AG08395 (cell line): ENCODE measurements at places on chromosomes 6 and 20.

DNA sequence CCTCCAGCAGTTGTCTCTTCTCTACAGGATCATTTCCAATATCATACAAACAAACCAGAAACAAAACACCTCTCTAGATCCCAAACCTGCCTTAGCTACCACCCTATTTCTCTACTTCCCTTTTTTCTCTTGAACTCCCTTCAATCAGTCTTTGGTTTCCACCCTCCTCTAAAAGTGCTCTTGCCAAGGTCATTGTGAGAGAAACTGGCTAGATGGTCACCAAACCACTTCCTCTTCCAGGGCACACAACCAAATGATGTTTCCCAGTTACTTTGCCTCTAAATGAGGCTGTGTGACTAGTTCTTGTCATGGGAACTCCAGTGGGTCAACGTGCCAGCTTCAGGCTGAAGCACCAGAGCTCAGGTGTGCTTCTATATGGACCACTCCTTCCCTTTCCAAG, 85.8 kb upstream of the ARMC2 start:
- DNase-seq = no peak

DNA sequence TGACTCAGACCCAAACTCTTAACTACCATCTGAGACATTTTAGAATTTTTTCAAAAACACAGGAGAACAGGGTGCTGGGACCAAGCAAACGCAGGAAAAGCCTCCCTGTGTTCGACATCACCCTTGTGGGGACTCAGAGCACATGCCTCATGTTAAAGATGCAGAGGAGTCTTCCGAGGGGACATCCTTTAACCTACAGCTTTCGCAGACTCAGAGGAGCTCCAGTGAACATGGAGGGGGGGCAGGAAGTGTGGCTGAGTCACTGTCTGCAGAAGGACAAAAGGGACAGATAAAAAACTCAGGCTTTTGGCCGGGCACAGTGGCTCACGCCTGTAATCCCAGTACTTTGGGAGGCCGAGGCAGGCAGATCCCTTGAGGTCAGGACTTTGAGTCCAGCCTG, 15.1 kb downstream of the BMP7 start:
- no peak for DNase-seq

DNA sequence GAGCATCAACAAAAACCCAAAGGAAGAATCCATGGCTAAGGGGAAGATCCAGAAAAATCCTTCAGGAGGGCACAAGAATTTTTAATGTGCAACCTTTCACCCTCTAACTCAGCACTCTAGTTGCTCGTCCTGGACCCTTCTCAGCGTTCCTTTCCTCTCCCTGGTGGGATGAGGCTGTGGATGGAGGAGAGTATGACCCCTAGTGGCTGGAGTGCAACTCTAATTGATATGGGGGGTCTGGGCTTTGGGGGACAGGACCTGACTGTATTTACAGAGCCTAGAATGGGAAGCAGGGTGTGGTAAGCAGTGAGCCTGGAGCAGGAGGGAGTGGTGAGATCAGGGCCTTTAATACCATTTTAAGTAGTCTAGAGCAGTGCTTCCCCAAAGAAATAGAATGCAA, 83.9 kb upstream of the CEP85L start:
- DNase-seq = no peak

DNA sequence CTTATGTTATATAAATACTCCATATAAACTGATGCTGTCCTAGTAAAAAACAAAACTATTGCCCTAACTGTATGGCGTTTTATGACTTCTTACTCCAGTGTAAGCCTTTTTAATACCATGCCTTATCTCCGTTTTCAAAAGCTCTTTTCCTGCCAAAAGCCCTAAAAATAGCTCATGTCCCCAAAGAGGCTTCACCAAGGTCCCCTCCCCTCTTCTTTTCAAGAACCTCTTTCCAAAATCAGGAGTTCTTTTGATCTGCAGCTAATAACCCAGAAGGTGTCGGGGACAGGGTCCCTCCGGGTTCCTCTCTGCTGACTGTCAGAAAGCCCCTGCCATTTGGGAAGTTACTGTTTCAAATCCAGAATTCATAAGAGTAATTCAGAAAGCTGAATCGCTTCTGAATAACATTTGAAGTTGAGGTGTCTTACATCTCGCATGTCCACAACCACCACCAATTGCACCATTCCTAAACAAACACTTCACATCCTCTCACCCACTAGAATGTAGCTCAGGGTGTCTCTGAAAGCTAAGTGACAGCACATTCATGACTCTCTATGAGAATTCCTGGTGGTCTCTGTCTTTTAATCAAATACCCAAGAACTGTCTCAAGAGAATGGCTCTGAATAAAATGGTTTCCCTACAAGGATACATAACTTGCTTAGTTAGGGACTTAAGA, 13.3 kb downstream of the TASP1 start:
- no peak for DNase-seq

DNA sequence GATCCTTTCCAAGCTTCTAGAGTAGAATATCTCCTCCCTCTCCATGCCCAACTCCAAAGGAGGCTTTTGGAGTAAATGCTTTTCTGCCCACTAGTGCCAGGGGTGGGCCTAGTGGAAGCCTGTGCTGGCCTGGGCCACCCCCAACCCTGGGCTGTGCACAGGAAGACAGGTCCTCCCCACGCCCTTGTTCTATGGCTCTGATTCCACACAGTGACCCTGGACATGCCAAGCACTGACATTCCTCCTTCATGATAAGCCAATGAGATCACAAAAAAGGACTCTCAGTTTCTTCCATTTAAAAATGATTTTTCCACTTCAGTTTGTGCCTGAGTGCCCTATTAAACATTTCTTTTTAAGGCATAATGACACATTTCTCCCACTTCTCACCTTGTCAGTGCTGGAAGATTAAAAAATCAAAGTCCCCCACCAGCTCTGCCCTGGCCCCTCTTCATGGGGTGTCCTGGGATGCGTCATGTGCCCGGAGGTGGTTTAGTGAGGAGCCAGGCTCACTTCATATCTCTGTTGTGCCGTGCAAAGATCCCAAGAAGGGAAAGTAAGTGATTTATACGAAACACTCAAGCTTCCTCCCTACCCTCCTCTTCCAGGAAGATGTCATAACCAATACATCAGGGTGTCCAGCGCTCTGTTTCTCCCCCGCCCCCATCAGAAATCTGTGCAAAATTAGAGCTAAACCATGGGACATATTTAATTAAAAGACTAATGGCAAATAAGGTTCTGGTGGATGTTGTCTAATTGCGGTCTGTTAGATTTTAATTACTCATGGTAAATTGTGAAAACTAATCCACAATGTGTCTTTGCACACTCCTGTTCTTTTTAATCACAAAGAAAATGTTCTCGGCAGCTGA, 255.0 kb downstream of the NRN1 start:
- DNase-seq = peak; percentile 52
